Activated naive CD4-positive, alpha-beta T cell treated with anti-CD3 and anti-CD28 coated beads, Interleukin-2, amount 50 U/mL, for 72 hours (primary cell): ENCODE measurements at places on chromosomes 4 and X. TPM values are rescaled to one million over a fixed set of nuclear protein-coding genes. Genes with fewer than 3 reads are reported as not detected.

TDO2 gene
- not detected for total RNA-seq

C4orf36 gene
- total RNA-seq = not detected

HMX1 gene
- not detected for total RNA-seq

TEX13B gene
- not detected for total RNA-seq

ASB9 gene
- total RNA-seq = 0.71 TPM

PCYT1B gene
- total RNA-seq = 1.0 TPM

PLXNB3 gene
- total RNA-seq = 3.2 TPM

RAP2C gene
- 34.4 TPM for total RNA-seq

BRS3 gene
- not detected for total RNA-seq

PNCK gene
- 1.0 TPM for total RNA-seq

GPRASP1 gene
- 1.7 TPM for total RNA-seq

RADX gene
- 12.1 TPM for total RNA-seq

MGARP gene
- 0.27 TPM for total RNA-seq

CLDN24 gene
- total RNA-seq = not detected

TMPRSS11A gene
- not detected for total RNA-seq

FAM47A gene
- total RNA-seq = not detected

HSFX4 gene
- not detected for total RNA-seq

SHROOM3 gene
- total RNA-seq = 0.20 TPM

UGT8 gene
- total RNA-seq = 0.12 TPM

WWC2 gene
- 3.1 TPM for total RNA-seq

MED14 gene
- total RNA-seq = 57.0 TPM

GABRG1 gene
- not detected for total RNA-seq

GNPDA2 gene
- 30.7 TPM for total RNA-seq

CACNA1F gene
- total RNA-seq = 2.6 TPM

TBC1D19 gene
- total RNA-seq = 5.5 TPM

ANTXR2 gene
- total RNA-seq = 4.5 TPM

TEX11 gene
- not detected for total RNA-seq

ANXA10 gene
- total RNA-seq = not detected

FGF2 gene
- total RNA-seq = 4.2 TPM

CLGN gene
- not detected for total RNA-seq

FAM236A gene
- total RNA-seq = not detected

NKX6-1 gene
- not detected for total RNA-seq

SLIT2 gene
- total RNA-seq = not detected

TBL1X gene
- 17.4 TPM for total RNA-seq

SHROOM4 gene
- total RNA-seq = not detected

SGCB gene
- 10.5 TPM for total RNA-seq

DRD5 gene
- not detected for total RNA-seq

BEND2 gene
- total RNA-seq = not detected

FREM3 gene
- total RNA-seq = not detected

GLA gene
- total RNA-seq = 98.2 TPM

FIP1L1 gene
- total RNA-seq = 76.3 TPM

USP26 gene
- not detected for total RNA-seq

CXCL6 gene
- not detected for total RNA-seq
